ENCODE measurements at places on chromosomes 6 and 20.

GRCh38 chr6:36590237-36590636, 3.9 kb upstream of the SRSF3 start:
- no peak for DNase-seq

GRCh38 chr6:157253017-157253416, 70.3 kb downstream of the TMEM242 start:
- DNase-seq: no peak

- no peak for DNase-seq
Measured at GRCh38 chr20:32886652-32887051, 27.9 kb downstream of the EFCAB8 start.

GRCh38 chr20:31704225-31705119, 18.2 kb downstream of the BCL2L1 start:
- no peak for DNase-seq

- peak; percentile 97 for DNase-seq
Measured at GRCh38 chr6:108589244-108589791, 28.6 kb downstream of the FOXO3 start.

DNA sequence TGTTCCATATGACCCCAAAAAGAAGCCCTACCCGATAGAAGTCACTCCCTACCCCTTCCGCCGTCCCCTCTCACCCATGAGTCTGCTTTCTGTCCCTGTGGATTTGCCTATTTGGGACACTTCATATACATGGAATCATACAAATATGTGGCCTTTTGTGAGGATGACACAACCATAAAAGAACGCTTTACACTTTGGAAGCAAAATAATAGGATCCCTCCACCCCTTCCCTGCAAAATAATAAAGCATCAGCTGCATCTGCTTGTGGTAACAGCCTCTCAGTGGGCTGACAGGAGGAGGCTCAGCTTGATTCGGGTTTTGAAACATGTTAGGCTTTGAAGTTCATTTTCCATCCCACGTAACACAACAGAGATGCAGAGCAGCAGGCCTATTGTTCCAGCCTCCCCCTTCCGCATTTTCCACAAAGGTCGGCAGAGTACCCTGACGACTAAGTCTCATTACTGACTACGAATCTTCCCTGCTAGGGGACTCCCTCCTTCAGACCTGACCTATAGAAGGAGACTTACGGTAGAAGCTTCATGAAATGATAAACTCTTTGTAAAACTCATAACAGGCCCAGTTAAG, 99.1 kb downstream of the ALDH8A1 start:
- DNase-seq: no peak

GRCh38 chr6:136173519-136174507, 76.3 kb downstream of the MTFR2 start:
- DNase-seq: no peak

GRCh38 chr6:114100215-114100994, 129.5 kb upstream of the HDAC2 start:
- no peak for DNase-seq

DNA sequence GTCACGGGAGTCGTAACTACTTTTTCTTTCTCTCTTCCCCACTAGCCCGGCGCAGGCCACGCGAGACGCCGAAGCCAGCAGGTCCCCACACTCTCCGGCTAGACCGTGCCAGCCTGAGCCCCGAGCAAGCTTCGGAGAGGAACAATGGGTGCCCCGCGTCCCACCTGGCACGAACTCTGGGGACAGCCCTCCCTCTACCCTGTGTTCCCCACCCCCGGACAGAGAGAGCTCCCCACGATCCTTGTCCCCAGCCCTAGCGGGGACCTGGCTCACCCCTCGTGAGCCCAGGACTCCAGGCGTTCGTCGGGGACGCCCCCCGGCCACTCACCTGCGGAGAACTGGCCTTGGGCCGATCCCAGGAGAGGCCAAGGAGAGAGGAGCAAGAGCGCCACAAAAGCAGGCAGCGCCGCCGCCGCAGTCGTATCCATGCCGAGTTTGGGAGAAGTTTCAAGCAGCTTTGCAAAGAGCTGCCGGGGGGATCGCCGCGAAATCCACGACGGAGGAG, 416 bp downstream of the PTPRK start:
- no peak for DNase-seq

DNA sequence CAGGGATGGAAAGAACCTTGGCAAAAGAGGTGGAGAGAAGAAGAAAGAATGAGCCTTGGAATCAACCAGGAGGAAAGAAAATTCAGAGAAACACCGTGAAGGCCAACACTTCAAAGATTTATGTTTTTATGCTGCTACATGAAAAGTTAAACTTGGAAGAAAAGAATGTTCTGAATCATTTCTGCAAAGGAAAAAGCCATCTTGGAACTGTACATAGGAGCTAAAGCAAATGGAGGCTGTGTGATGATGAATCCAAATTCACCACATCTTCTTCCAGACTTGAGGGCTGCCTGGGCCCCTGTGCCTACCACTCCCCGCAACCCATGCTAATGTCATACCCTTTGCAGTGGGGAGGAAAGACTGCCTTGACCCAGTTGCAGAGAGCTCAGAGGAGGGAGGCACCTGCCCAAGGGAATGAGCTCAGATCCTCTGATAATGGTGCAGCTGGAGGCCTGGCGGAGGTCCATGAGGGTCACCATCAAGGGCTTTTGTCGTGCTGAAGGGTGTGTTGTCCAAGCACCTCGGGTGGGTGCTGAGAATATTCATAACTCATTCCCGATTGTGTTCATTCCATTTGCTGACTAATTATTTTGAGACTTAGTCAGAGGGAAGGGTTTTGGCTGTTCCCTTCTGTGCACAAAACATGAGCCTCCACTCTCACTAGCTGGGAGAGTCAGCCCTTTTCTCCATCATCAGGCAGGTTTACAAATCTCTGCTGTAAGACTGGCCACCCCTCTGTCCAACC, 245.8 kb upstream of the JAG1 start:
- DNase-seq: no peak

- no peak for DNase-seq
Measured at GRCh38 chr6:117290173-117290846, 25.0 kb downstream of the VGLL2 start.

- no peak for DNase-seq
Measured at GRCh38 chr6:149950423-149950822, 8.6 kb downstream of the ULBP2 start.

- DNase-seq: no peak
Measured at GRCh38 chr6:152368751-152369624, 268.2 kb downstream of the SYNE1 start.

DNA sequence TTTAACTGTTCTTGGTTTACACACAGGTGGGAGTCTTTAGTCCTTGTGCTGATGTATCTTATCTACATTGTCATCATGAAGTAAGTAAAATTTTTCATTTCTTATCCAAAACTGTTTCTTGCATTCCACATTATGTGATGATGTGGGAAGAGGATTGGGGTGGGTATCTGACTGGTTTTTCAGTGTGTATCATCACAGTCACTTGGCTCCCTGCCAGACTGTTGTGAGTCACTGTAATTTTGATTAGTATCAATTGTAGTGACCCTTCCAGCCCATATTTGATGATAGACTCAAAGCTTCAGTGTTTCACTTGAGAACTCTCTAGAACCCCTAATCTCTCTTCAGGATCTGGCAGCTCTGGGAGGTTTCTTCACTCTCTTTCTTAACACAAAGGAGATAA, 84.5 kb upstream of the RIN2 start:
- no peak for DNase-seq

DNA sequence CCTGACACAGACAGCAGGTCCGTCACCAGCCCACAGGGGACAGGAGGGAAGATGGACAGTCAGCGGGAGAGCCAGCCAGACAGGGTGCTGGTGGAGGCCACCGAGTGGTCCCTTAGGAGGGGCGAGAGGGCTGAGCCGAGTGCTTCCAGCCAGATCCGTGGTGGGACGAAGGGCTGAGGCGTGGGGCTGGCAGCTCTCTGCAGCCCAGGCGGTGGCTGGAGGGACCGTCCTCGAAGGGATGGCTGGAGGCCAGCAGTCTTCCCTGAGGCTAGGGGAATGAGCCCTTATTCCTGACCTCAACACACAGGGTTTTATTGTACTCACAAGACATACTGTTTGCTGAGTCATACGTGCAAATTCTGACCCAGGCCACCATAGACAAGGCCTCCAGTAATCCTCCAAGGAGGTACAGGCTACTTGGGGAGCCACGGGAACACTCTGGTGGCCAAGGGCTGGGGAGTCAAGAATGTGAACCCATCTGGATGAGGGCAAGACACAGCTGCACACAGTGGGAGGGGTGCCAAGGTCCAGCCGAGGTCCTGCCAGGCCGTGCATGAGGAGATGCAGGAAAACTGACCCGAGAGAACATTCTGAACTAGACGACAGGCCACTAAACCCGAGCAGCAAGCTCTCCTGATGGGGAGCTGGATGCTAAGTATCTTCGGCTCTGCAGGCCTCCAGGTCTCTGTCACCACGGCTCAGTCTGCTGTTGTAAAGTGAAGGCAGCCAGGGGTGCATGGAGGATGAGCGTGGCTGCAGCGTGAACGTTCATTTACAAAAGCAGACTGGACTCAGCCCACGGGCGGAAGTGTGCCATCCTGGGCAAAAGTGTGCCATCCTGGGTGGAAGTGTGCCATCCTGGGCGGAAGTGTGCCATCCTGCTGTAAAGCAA, 242.5 kb downstream of the TTLL2 start:
- no peak for DNase-seq

DNA sequence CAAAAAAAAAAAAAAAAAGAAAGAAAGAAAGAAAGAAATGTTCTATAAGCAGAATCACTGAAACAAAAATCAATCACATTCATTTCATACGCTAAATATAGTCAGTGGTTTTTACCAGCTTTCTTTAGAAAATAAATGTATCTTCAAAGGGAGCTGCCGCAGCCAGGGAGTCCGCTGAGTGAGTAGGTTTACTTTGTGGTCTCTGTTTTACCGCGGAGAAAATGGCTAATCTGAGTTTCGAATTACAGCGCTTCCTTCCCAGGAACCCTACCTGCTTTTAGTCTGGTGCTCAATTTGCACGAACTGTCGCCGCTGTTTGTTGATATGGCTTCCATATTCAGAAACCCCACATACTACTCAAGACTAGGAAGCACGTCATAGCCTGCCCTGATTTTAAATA, 102.4 kb downstream of the TFAP2A start:
- DNase-seq: no peak

GRCh38 chr6:15280028-15280427, 34.2 kb downstream of the JARID2 start:
- peak; percentile 44 for DNase-seq

- no peak for DNase-seq
Measured at GRCh38 chr6:752438-752837, 59.5 kb upstream of the EXOC2 start.

DNA sequence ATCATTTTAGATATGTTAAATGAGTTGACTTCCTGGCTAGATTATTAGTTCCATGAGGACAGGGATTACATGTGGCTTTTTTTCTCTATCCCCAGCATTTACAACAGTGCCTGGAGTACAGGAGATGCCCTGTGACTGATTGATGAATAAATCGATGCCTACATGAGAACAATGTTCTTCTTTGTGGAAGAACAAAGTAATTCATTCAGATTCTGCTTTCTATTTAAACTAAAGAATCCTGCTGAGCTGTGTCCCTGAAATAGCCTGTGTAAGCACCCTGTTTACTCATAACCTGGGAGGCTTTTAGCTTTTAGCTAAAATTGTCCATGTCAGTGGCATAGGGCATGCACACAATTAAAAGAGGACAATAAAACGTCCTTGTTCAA, 125.1 kb upstream of the BTBD3 start:
- no peak for DNase-seq

- DNase-seq: no peak
Measured at GRCh38 chr6:150133686-150134085, 9.2 kb upstream of the PPP1R14C start.

GRCh38 chr6:41502917-41503671, 43.1 kb upstream of the FOXP4 start:
- DNase-seq: no peak

- DNase-seq: no peak
Measured at GRCh38 chr6:158608221-158608620, 36.3 kb downstream of the DYNLT1 start.

- peak; percentile 82 for DNase-seq
Measured at GRCh38 chr6:152587473-152587872, 49.7 kb downstream of the SYNE1 start.

GRCh38 chr6:24780206-24780605, 5.5 kb downstream of the GMNN start:
- no peak for DNase-seq

DNA sequence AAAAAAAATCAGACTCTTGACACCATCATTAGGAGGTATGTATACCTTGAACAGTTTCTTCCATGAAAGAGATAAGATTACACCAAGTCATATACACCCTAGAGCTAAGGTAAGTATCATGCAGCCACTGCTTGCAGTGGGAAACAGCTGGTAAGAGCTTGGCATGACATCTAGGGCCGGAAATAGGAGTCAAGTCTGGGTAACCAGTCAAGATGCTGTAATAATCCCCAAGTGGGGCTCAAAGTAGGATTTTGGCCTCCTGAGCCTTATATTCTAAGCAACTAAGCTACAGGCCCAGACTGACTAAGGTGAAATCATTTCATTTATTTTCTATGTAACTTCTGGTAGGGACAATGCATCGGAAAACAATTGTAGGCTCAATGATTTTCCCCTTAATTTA, 23.9 kb downstream of the TRERF1 start:
- no peak for DNase-seq

GRCh38 chr6:42860036-42860435, 19.4 kb upstream of the RPL7L1 start:
- DNase-seq: no peak

- no peak for DNase-seq
Measured at GRCh38 chr6:168024951-168025510, 27.6 kb downstream of the KIF25 start.

- peak; percentile 12 for DNase-seq
Measured at GRCh38 chr20:37053230-37053950, 42.4 kb downstream of the RBL1 start.

- DNase-seq: no peak
Measured at GRCh38 chr20:48986899-48987298, 59.2 kb upstream of the CSE1L start.

GRCh38 chr20:50920997-50921396, 10.2 kb downstream of the ADNP start:
- no peak for DNase-seq

GRCh38 chr6:156563714-156564113, 213.5 kb upstream of the ARID1B start:
- no peak for DNase-seq

DNA sequence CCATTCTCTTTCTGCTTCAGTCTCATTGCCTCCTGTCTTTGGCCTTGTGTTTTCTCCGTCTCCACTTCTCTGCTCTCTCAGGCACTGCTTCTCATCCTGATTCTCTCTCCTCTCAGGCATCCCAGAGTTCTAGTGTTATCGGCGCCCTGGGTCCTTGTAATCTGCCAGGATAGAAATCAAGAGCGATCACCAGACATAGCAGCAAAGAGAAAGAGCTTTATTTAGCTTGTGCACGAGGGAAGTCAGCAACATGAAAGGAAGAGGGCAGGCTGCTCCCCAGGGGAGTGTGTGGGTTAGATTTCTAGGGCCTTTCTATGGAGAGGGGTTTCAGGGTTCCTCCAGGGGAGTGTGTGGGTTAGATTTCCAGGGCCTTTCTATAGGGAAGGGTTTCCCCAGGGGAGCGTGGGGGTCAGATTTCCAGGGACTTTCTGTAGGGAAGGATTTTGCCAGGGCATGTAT, 32.5 kb downstream of the SUN5 start:
- no peak for DNase-seq

GRCh38 chr20:24102290-24102689, 113.7 kb upstream of the GGTLC1 start:
- peak; percentile 25 for DNase-seq

Measured in inflammatory macrophage treated with lipopolysaccharide for 4 hours (primary cell).